Non-pigmented ciliary epithelial cell (primary cell): ENCODE measurements at places on chromosomes 1 and 21.

DNA sequence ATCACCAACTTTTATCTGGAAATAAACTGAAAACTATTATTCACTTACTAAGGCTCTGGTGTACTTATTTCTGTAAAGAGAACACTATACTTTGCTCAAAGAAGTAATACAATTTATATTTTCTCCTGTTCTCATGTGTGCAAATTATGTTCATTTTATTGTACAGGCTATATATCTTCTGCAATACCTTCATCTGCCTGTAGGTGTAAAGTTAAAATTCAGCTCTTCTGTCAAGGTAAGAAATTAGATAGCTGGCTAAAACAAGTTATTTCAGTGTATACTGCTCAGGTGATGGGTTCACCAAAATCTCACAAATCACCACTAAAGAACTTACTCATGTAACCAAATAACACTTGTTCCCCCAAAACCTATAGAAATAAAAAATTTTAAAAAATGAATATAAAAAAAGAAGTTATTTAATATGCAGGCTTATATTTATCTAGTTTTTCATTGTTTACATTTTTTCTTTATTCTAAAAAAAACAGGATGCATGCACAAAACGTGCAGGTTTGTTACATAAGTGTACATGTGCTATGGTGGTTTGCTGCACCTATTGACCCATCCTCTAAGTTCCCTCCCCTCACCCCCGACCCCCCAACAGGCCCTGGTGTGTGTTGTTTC is 81.5 kb downstream of the PTGER3 start:
- DNase-seq = no peak

GRCh38 chr1:72037745-72038343 is 244.5 kb downstream of the NEGR1 start:
- DNase-seq = peak; percentile 10

DNA sequence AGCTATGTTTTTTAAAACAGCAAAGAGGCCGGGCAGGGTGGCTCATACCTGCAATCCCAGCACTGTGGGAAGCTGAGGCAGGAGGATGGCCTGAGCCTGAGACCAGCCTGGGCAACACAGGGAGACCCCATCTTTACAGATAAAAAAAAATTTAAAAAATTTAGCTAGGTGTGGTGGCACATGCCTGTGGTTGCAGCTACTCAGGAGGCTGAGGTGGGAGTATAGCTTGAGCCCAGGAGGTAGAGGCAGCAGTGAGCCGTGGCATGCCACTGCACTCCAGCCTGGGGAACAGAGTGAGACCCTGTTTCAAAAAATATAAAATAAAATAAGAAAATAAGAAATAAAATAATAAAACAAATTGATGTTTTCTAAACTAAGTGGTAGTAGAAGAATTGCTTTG is 8.4 kb downstream of the SLC35A3 start:
- no peak for DNase-seq

GRCh38 chr1:192675716-192676115 is 39.8 kb downstream of the RGS13 start:
- no peak for DNase-seq

DNA sequence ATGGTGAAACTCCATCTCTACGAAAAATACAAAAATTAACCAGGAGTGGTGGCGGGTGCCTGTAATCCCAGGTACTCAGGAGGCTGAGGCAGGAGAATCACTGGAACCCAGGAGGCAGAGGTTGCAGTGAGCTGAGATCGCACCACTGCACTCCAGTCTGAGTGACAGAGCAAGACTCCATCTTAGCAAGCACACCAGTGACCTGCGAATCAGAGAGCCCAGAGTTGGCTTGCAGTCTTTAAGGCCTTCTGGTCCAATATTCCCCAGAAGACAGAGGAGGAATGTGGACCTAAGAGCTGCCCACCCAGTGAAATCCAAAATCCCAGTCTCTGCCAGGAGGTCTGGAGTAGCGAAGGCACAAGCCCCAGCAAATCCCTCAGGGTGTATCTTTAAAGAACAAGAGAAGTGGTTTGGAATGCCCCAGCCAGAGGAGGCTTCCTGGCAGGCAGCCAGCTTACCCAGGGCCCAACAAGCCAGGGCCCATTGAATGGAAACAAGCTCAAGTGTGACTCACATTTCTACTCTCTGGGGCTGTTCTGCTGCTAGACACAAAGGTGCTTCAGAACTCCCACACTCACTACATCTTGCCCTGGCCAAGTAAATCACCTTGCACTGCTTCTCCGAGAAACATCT is 23.9 kb downstream of the GPR161 start:
- peak; percentile 50 for DNase-seq

DNA sequence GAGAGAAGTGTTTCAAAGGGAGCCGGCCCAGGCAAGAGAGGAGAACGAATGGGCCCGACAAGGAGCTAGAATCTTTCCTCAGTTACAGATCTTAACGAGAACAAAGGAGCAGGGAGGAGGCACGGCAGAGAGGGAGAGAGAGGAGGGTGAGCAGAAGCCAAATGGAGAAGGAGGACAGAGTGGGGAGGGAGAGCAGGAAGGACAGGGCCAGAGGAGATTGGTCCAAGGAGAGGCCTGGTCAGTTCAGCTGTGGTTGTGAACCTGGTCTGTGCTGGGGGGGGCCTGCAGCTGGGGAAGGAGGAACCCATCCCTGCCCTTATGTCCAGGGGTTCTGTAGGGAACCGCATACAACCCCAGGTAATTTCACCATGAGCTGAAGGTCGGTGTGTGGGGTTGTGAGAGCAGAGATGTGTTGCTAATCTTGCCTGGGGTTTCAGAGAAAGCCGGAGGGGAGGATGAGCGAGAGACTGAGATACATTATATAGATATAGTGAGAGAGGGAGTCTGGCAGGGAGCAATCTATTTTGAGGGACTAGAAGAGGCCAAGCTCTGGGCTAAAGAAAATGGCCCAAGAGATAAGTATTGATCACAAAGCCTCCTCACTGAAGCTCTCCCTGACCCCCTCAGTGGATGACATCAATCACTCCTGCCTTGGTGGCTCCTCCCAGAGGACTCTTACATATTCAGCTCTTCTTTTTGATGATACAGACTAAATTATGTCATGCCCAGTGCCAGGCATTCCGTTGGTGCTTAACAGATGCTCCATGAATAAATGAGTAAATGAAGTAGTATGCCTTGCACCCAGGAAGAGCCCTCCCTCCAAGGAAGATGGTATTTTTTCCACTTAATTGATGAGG is 64.2 kb upstream of the CD1D start:
- no peak for DNase-seq

- peak; percentile 14 for DNase-seq
Observed at GRCh38 chr1:183323849-183324683, 94.1 kb downstream of the NMNAT2 start.

GRCh38 chr1:43885279-43885801 is 48.3 kb upstream of the ARTN start:
- DNase-seq = no peak

GRCh38 chr1:224267925-224268324 is 62.0 kb downstream of the NVL start:
- DNase-seq = no peak
